ENCODE measurements at places on chromosomes 13 and 19. TPM values are rescaled to one million over a fixed set of nuclear protein-coding genes. Genes with fewer than 3 reads are reported as not detected.
A peak's percentile ranks its signal among the peaks of the same experiment; 100 is the strongest.

DNA sequence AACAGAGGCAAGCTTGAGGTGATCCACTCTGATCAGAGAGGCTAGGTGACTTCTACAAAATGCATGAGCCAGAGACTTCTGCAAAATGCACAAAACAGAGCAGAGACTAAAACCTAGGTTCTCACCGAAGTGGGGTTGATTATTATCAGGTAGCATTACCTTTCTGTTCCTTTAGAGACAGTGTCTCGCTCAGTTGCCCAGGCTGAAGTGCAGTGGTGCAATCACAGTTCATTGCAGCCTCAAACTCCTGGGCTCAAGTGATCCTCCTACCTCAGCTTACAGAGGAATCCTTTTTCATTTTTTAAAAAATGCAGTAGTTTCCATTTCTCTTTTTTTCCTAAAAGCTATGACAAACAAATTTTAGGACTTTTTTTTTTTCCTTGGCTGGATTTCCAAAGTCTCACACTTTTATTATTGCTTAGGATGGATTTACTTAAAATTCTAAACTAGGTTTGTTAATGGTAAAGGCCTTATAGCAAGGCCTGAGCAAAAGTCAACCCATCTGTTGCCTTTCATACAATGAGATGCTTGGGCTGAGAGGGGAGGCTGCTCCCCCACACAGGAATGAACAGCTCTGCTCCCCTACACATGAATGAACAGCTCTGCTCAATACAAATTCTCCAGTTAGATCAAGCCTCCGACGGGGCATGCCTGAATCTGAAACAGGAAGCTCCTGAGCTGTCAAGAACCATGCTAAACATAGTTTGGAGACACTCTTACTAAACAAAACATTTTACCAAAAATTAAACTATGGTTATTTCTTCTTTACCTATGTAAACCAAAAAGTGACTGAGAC, 18.8 kb upstream of the TNFRSF19 start:
- DNase-seq, result no peak

The RUBCNL gene
- polyA plus RNA-seq, result 3.3 TPM

- no peak for DNase-seq
Measured at GRCh38 chr13:39273953-39274738, 235.9 kb downstream of the NHLRC3 start.

DNA sequence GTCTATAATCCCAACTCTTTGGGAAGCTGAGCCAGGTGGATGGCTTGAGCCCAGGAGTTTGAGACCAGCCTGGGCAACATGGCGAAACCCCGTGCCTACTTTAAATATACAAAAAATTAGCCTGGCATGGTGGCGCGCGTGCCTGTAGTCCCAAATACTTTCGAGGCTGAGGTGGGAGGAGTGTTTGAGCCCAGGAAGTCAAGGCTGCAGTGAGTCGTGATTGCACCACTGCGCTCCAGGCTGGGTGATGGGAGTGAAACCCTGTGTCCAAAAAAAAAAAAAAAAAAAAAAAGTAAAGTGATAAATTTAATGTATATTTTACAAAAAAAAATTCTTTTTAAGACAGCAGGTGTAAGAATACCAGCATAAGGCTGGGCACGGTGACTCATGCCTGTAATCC, 17.6 kb downstream of the TMEM38A start:
- DNase-seq, result no peak

DNA sequence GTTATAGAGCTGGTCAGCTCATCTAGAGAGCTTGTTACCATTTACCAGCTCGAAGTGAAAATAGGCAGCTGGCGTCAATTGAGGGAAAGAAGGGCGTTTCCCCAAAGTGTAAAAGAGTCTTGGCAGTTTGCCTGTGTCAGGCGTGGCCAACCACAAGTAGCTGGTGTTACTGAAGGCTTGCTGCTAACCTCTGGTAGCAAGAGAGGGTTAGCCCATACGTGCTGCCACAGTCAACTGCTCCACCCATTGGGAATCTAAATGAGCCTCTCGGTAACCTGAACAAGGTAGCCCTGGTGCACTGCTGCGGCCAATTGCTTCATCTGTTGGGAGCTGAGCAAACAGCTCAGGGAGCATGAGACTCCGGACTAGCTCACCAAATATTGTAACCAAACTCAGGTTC, 314.9 kb upstream of the SLITRK5 start:
- DNase-seq, result no peak

DNA sequence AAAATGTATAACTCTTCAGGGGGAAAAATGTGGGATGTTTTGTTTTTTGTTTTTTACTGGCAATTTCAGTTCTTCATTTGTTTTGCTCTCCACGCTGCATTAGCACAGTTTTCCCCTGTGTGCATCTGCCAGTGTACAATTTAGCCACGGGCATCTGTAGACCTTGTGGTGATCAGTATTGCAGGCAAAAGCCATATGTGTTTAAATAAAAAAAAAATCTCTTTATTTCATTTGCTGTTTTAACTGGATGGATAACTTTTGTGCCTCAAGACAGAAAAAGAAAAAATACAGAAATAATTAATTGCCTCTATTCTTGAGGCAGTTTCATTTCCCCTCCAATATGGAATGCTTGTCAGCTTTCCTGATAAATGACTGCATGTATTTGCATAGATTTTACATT, 7.9 kb upstream of the MAB21L1 start:
- DNase-seq, result no peak

The SIX5 gene
- polyA plus RNA-seq, result 22.7 TPM

GRCh38 chr19:34766386-34766785, 6.6 kb downstream of the ZNF599 start:
- DNase-seq, result no peak

GRCh38 chr13:45798851-45799250, 52.7 kb downstream of the SIAH3 start:
- DNase-seq, result no peak

DNA sequence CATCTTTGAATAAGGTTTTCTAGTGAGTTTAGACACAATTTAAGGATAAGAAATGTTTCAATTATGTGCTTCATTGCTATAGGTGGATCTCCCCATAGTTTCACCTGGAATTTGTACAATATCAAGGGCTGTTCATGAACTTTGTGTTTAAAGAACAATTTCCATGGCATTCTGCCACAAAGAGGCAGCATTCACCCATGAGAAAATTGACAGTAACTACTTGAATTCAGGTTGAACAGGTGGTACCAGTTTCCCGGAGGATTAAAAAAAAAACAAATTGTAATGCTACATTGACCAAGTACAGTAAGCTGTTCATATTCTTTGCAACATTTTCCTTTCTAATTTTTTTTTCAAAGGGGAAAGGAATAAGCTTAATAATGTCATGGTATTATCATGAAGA, 9.1 kb downstream of the SLITRK5 start:
- peak; percentile 65 for DNase-seq

DNA sequence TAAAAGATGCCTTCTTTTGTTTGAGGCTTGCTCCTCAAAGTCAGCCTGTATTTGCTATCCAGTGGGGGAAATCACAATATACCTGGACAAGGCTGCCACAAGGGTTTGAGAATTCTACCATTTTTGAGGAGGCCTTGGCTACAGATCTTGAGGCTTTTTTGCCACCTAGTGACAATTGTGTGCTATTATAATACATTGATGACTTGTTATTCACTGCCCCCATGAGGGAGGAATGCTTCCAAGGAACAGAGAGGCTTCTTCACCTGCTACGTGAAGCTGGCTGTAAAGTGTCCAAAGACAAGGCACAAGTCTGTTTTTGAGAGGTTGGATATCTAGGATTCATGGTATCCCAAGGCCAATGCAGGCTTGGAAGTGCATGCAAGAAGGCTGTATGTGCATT, 72.5 kb downstream of the ZNF708 start:
- peak; percentile 8 for DNase-seq

The ICAM5 gene
- not detected for polyA plus RNA-seq

DNA sequence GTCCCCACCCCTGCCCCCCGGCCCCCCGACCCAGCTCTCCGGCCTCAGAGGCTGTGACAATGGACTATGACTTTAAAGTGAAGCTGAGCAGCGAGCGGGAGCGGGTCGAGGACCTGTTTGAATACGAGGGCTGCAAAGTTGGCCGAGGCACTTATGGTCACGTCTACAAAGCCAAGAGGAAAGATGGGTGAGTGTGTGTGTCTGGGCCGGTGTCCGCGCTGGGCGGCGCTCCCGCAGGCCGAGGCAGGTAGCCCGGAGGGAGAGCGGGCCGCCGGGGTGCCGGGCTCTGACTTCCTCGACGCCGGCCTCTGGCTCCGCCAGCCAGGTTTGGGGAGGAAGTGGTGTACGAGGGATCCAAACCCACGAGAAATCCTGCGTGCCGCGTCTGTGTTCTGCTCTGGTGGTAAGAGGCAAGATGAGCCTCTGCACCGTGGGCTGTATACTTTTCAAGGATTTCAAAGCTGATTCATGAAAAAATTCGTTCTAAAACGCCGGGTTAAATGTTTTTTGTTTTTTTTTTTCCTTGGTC, 718 bp downstream of the CDK8 start:
- DNase-seq, result peak; percentile 36

The CNN2 gene
- 183 TPM for polyA plus RNA-seq

DNA sequence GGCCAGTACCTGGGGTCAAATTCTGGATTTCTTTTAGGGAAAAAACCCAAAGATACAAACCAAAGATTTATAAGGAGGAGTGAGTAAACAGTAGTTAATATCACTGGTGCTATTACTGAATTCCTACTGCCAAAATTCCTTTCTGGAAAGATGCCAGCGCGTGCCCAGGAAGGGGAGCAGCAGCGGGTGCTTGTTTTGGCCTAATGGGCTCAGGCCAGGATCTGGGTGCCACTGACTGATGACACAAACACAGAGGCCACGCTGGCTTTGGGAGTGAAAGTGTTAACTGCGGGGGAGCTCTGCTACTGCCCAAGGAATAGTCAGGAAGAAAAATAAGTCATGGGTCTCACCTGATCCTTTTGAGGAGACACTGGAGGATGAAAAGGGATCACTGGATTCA, 61.2 kb downstream of the KLF2 start:
- no peak for DNase-seq

DNA sequence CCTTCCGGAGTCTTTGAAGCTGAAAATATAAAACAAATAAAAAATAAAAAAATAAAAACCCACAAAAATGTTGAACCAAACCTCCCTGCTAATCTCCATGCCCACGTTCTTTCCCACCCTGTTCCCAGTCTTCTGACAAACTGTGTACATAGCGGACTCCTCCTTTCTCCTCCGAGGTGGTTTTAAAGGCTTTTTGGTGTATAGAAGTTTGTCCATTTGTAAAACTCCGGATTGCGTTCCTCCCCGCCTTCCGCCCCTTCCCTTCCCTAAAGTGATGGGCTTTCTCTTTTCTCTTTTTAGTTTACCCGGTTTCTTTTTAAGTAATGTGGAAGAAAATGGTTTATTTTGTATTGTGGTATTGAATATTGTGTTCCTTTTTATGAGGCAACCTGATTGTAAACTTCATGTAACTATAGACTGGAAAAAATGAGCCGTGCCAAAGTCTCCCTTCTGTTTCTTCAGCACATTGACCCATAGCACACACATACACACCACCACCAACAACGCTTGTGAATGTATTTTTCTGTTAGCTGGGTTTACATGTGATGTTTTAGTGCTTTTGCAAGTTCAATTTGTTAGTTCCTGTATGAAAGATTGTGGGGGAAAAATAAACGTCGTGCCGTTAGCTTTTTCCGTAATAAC, 4.4 kb downstream of the ZIC2 start:
- no peak for DNase-seq

DNA sequence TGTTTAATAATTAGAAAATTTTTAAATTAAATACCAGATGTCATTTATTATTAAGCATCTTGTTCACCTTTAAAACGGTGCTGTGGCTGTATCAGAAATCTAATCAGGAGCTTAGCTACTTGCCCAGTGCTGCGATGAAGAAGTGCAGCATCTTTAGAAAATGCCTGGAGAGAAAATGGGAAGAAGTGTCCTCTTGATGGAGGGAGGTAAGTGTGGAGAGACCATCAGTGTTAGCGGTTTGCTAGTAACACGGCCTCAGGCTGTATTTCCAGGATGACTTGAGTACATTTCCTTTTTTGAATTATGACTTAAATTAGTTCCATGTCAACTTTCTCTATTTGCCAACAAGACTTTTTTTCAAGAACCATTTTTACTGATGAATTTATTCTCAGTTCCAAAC, 74.1 kb downstream of the SHISA2 start:
- DNase-seq, result no peak

The NMRK2 gene
- not detected for polyA plus RNA-seq

DNA sequence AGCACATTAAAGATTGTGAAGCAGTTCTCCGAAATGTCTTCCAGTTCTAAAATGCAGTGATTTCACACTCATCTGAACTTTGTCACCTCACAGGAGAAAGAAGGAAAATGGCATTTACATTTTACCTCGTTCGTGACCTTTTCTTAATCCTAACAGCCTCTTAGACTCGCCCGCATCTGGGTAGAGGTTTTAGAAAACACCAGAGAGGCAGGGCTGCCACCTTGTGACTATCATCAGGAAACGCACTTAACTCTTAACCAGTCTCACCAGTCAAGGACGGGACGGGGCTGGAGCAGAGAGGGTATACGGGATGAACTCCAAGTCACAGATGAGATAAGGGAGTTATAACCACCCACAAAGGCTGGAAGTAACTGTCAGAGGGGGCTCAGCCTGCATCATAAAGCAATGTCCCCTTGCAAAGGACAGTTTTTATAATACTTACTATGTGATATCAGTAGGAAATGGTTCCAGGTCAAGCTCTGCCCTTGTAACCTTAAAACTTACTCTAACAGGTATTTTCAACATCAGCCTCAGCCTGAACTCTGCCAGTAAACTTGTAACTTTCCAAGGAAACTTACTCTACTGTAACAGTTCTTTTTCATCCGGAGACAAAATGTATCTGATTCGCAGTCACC, 8.6 kb upstream of the CEACAM6 start:
- DNase-seq, result peak; percentile 4

- no peak for DNase-seq
Measured at GRCh38 chr19:16726916-16727315, 7.3 kb downstream of the NWD1 start.

- DNase-seq, result no peak
Measured at GRCh38 chr13:91295712-91296410, 51.6 kb upstream of the MIR17HG start.

The PLIN5 gene
- 8.0 TPM for polyA plus RNA-seq

All from renal pelvis (tissue), 12 donors.